ENCODE measurements at places on chromosomes 4 and X. TPM values are rescaled to one million over a fixed set of nuclear protein-coding genes. Genes with fewer than 3 reads are reported as not detected.

GRCh38 chrX:19879181-19879580 lies 8.2 kb downstream of the SH3KBP1 start:
- DNase-seq = no peak

GRCh38 chr4:87152310-87153041 lies 67.9 kb downstream of the KLHL8 start:
- DNase-seq = no peak

DNA sequence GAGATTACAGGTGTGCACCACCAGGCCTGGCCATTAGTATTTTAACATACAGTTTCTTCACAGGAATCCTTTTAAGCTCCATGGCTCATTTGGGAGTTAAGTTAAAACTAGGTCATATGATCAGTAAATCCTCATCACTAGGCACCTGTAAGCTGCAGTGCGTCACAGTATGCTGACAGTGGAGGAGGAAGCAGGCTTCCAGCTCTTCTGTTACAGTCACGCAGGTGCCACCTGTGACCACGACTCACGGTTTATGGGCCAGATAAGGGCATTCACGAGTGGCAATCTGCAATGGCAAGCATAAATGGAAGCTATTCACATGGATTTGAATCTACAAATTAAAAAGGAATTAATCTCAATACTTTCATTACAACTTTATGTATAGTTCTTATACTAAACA lies 129.4 kb upstream of the BCOR start:
- DNase-seq = no peak

DNA sequence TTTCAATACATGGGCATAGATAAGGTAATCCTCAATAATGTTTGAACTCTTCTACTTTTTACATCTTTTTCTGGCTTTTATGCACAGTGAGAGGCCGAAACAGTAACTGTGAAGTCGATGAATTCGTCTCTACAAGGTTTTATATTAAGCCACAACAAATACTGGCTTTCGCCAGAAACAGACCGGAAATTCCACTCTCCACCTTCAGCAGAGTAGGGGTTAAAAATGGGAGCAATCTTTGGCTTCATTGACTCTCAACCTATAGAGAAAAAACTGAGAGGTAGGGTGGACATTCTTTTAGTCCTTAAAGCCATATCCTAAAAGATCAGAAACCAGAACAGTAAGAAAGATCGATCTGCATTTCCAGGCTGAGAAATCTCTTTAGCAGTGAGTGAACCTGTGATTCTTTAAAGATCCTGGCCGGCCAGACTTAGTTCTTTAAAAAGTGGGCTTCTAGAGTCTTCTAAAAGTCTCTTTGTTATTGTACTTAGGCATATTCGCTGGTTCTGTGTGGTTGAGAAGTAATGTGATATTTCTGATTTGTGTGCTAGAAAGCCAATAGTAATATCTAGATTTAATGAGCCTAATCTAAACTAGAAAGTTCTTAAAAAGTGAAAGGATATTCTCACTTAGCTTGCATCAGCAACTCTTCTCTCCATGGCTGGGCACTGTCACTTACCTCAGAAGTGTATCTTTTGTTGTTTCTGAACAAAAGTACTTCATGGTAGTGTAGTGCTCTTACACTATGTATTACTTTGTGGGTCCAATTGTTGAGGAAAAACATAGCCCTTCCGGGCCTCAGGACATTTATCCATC lies 2.0 kb downstream of the HSPA4L start:
- no peak for DNase-seq

GRCh38 chr4:15771216-15772058 lies 6.7 kb upstream of the CD38 start:
- no peak for DNase-seq

- peak; percentile 63 for DNase-seq
These were observed at the start of gene GALNTL6 for GRCh38 chr4:171812665-171813525. Gene GALNTL6, plus strand, starts transcription at chr4:171813404.

The ARR3 gene
- total RNA-seq = not detected

DNA sequence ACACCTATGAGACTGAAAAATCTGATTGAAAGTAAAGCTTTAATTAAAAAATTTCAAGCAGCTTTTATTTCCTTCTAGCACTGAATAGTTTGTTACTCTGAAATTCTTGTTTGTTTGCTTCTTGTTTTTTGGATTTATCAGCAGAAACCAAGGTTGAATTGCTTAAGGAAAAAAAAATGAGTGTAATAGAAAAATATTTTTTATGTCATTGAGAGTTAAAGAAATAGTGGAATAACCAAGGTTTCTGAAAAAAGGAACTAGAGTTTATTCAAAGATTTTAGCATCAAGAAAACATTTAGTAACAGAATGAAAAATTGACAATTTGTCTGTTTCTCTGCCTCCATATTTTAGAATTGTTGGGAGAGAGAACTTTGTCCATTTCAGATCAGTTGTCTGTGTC lies 1852.2 kb downstream of the PCDH7 start:
- DNase-seq = no peak

DNA sequence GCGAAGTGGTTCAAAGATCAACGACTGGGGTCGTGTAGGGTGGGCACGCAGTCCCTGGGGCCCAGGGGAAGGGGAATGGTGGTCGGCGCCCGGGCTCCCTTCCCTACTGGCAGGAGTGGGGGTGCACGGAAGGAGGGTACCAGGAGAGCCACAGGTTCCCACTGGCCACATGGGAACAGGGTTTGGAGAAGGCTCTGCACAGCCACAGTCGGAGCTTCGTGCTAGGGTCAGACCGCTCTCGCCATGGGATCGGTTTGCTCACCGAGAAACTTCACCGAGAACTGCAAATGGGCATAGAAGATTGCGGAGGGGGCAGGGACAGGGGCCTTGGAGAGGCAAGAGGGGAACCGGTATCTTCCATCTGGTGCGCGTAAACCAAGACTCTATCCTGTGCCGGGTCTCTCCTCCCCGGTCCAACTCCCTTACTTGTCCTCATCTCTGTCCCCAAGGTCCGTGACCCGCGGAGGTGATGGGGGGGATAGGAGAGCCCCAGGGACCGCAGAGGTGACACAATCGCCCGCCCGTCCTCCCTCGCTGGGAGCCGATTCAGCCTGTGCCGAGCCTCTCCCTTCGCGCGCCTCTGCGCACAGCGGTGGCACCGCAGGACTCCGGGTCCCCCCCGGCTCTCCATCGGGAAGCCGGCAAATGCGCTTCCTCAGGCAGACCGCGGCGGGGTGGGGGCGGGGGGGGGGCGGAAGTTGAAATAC lies 1.0 kb downstream of the SCD5 start:
- DNase-seq = peak; percentile 69

DNA sequence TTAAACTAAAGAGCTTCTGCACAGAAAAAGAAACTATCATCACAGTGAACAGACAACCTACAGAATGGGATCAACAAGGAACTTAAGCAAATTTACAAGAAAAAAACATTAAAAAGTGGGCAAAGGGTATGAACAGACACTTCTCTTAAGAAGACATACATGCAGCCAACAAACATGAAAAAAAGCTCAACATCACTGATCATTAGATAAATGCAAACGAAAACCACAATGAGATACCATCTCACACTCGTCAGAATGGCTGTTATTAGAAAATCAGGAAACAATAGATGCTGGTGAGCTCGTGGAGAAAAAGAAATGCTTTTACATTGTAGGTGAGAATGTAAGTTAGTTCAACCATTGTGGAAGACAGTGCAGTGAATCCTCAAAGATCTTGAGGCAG lies 27.8 kb downstream of the PAPSS1 start:
- no peak for DNase-seq

DNA sequence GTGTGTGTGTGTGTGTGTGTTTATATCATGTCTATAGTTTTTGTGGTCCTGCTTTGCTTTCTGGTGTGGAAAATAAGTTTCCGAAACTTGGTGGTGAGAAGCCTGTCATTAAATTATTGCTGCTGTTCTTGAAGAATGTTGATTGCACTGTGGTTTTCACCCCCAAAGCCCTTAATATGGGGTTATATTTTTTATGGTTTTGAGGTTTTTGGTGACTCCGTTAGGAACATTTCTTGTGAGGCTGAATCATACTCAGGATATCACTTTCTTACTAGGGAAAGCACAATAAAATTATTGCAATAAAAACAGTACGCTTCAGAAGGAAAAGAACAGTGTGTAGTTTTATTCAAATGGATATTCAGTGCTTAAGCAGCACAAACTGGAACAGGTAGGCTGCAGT lies 539.1 kb upstream of the MAGEB18 start:
- DNase-seq = no peak

The SPINK2 gene
- total RNA-seq = not detected

The ZNF595 gene
- 58.3 TPM for total RNA-seq

DNA sequence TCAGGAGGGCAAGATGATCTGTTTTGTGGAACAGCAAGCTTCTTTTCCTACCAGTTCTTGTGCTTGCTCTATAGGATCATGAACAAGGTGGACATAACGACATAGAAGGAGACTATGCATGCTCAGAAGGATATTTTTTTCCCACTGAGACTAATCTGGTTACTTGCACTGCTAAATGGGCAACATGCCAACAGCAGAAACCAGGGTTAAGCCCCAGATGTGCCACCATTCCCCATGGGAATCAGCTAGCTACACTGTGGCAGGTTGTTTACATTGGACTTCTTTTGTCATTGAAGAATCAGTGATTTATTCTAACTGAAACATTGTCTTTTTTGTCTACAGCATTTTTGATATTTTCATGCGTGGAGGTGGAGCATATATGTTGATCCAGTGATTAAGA lies 165.6 kb downstream of the C4orf33 start:
- no peak for DNase-seq

DNA sequence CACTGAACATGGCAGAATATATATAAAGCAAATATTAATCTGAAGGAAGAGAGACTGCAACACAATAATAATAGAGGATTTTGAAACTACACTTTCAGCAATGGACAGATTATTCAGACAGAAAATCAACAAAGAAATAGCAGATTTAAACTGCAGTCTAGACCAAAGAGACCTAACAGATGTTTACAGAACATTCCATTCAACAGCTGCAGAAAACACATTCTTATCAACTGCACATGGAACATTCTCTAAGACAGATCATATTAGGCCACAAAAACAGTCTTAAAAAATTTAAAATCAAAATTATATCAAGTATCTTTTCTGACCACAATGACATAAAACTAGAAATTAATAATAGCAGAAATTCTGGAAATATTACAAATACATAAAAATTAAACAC lies 27.1 kb downstream of the CENPE start:
- no peak for DNase-seq

- DNase-seq = no peak
These were observed 155.2 kb downstream of the SMIM20 start for GRCh38 chr4:26069218-26069617.

The BRS3 gene
- total RNA-seq = not detected

The YY2 gene
- 1.4 TPM for total RNA-seq

DNA sequence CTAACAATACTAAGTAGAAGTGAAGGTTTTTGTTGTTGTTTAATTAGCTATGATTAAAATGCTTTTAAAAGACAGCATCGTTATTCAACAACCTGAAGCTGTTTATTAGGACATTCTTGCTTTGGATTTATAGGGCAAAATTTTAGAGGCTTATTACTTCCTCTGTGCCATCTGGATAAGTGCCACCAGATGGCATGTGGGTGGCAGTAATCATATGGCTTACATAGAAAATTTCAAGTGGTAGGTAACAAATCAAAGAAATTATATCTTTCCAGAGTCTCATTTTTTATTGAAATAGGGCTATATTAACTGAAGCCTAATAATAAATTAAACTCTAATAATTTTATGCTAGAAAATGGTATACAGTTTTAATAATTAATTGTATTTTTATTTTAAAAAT lies 83.3 kb upstream of the HTR2C start:
- DNase-seq = no peak

DNA sequence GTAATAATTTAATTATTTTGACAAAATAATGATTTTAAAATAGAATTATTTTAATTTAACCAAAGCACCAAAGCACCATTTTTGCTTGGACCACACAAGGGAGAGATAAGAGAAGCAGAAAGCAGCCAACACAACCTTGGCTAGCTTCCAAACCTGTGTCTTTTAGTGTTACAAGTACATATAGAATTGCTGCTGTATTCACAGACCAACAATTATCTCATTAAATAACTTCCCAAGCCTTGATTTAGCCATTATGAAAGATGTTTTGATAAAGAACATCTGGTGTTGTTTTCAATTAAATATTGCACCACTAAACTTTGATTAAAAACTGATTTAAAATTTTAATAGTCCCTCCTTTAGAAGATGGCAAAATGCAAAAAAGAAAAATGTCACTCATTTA lies 14.0 kb upstream of the IGFBP7 start:
- DNase-seq = peak; percentile 58

DNA sequence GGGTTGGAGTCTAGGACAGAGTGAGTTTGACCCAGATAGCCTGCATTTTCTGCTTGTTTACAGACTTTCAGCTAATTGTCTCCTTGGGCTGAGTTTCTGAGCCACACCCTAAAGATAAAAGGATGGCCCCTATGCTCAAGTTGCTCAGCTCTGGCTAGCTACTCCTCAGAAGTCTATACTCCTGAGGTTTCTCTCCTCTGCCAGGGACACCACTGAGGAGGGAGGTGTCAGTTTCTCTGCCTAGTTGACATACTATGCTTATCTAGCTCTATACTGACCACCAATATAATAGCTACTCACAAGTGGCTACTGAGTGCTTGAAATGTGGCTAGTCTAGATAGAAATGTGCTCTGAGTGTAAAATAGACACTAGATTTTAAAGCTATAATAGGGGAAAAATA lies 23.6 kb downstream of the HADH start:
- DNase-seq = no peak

The CT55 gene
- not detected for total RNA-seq

GRCh38 chr4:8907596-8908205 lies 36.1 kb upstream of the HMX1 start:
- DNase-seq = no peak

The PDCL2 gene
- not detected for total RNA-seq

DNA sequence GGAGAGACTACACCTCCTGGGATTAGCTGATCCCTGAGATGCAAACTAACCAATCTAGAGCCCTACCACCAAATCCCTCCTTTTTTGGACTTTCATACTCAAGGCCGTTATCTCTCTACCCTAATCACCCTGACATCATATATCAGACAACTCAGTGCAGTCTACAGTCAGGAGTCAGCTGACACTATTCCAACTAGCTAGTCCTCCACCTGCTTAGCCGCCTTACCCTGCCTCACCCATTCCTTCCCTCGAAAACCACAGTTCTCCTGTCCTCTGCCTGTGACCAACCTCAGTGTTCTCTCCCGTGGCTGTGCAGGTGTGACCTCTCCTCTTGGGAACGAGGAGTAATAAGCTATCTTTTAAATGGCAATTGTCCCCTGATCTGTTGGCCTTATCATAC lies 1.8 kb upstream of the PPEF2 start:
- no peak for DNase-seq

The EDNRA gene
- 19.6 TPM for total RNA-seq

The ITIH6 gene
- not detected for total RNA-seq
